Nucleus accumbens (tissue), 56 donors: ENCODE measurements at places on chromosomes 2 and 18.

GRCh38 chr2:27422958-27423357, 5.5 kb upstream of the NRBP1 start:
- DNase-seq: no peak

DNA sequence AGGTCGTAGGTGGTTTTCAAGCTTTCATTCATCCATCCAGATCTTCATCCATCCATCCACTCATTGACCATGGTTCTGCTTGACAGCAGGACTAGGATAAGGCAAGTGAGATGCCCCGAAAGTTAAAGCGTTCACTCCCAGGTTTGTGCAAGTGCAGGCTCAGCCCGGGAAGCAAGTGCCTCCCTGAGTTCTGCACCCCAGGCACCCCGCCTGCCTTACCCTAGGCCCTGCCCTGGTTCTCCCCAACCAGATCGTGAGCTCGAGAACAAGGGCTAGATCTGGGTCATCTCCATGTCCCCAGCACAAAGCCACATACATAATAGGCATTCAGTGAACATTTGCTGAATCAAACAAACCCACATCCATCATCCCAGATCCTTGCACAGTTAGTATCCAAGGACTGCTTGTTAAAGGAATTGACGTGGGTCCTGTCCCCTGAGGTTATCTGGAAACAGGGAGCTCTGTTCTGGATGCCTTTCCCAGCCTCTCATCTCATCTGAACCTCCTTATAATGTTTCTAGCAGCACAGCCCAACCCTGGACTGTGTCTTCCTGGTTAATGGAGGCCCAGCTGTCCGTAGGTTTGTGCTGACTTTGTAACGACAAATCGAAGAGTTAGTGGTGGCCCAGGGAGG, 116.1 kb upstream of the GPC1 start:
- DNase-seq: no peak

DNA sequence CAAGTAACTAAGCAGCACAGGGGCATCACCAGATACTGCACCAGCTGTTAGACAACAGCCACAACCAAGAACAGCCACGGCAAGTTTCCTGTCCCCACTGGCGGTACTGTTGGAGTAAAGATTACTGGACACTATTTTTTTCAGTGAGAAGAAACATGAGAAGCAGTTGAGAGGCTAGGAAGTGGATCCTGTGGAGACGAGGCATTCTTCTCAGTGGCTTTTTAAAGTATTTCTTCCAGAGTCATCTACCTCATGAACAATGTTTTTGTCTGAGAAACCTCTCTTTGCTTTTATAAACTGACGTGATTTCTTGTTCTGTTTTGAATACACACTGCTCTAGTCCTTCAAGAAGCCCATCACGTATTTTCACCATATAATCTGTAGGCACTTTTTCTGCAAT, 18.8 kb downstream of the TM4SF20 start:
- no peak for DNase-seq

DNA sequence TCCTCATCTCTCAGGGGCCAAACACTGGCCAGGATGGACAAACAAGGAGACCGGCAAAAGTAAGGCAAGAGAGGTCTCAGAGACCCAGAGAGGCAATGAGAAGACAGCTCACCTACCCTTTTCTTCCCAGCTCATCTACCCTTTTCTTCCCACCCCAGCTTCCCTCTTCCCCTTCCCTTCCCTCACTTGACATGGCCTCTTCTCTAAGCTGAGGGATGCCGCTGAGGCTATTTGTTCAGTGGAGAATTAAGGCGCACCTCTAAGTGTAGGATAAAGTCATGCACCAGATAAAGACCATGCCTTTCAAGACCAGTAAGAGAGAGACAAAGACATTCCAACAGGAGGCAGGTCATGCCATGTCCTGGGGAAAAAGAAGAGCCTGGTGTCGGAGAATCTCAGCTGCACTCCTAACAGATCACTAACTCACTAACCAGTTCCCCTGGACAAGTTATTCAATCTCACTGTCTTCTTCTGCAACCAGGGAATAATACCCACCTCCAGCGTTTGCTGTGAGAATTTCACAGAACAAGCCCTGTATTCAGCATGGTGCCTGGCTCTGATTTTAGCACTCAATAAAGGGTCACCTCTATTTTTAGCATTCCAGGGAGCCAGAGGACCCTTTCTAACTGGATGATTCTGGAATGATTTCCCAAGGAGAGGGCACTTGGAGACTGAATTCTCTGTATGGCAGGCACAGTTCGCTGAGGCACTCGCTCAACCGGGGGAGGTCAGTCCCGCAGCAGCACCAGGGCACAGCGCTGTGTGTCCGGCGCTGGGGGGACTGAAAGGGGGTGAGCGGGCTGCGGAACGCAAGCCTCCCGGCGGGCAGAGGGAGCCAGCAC, 3.0 kb upstream of the FOSL2 start:
- no peak for DNase-seq

DNA sequence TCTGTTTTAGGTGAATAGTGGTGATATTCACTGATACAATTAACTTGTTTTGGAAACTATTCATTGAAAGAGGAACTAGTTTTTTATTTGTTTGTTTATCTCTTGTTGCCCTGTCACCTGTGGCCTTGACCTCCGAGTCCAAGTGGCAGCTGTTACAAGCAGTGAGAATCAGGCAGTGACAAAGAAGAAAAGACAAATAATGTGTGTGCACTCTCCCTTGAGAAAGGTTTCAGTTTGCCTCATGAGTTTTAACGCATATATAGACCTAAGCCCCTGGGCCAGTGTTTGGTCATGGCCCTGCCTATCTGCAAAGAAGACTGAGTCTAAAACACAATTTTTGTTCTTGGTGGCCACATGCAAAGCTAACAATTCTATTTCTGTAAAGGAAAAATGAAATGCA, 15.3 kb downstream of the KYNU start:
- no peak for DNase-seq

- DNase-seq: no peak
Measured at GRCh38 chr2:164030623-164031022, 294.8 kb upstream of the FIGN start.

- no peak for DNase-seq
Measured at GRCh38 chr2:45685260-45685659, 33.8 kb downstream of the PRKCE start.

DNA sequence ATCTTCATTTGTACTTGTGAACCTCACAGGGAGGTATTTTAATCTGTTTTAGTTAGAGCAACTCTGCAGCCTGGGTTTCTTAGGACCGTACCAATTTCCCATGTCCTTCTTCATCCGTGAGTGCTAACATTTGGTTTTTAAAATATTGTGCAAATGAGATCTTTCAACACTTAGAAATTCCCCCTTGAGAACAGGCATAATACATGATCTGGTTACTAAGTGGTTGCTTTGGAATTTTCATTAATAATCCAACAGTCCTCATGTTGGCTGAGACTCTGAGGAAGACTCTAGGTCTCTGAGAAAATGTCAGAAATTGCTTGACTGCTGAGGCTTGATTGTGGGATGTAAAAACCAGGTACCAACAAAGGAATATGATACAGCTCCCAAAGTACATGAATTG, 125.6 kb upstream of the CDCA7 start:
- DNase-seq: no peak

DNA sequence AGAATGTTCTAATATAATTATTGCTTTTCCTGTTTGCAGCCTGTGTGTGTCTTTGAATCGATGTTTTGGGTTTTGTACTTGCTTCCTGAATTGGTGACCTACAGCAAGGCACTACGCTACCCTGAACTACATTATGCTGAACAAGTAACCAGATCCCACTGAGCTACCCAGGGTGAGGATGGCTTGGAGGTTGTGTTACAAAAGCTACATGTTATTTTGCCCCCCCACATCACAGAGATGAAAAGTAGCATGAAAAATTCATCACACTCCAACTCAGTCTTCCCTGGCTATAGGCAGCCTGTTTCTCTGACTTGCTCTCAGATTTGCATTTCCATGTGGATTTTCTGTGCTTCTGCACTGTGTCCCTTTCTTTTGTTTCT, 162.1 kb downstream of the LDLRAD4 start:
- no peak for DNase-seq

DNA sequence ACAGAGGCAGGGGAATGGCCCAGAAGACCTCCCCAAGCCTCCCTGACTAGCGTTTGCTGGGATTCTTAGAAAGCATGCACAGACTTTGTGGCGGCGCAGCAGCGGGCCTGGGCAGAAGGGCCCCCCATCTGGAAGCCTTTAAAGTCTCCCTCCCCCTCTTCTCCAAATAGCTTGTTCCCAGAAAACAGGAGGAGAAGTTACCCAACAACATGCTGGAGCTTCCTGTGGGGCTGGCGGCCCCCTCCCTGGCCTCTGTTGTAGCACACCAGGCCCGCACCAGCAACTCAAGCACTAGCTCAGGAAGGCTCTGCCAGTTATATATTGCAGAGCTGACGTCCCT, 334.8 kb downstream of the DYSF start:
- no peak for DNase-seq

- DNase-seq: no peak
Measured at GRCh38 chr2:33589444-33589843, 9.7 kb downstream of the FAM98A start.
